Amniotic stem cell (primary cell): ENCODE measurements at places on chromosomes 3 and 15.

- DNase-seq, result no peak
Measured at GRCh38 chr3:78683284-78683683, 1084.5 kb downstream of the ROBO1 start.

DNA sequence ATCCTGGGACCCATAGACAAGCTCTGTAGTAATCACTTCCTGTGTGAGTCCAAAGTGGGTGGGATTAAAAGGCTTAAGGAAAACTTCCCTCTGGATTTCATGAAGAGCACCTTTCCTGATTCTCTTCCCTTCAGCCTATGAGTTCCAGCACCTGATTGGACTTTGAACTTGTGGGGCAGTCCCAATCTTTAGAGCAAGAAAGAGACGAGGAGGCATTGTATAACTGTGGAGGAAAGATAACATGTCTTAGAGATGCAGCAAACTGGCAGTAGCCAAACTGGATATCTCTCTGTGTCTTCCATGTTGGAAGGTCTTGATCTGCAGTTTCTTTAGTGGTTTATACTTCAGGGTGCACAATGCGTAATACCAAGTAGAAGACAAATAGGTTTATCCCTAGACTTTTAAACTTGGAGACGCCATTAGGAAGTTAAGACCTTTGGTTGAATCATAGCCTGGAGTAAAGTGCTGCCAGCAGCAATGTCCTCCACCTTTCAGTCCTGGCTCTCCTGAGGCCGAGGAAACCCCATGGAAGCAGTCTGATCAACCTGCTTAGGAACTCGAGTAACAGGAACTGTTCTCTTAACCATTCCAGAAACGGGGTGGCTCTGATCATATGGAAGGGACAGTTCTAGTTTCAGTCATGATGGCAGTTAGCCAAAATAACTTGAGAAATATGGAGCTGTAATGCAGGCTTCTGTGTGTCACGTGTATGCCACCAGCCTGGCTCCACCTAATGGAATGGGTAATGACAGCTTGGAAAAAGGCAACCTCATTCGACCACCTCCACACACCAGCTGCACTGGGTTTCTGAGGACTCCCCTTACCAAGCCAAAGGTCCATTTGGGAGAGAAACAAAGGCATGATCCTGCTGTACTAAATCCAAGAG is 4.7 kb downstream of the EIF1B start:
- DNase-seq, result no peak

GRCh38 chr3:194592798-194593752 is 40.1 kb downstream of the TMEM44 start:
- DNase-seq, result peak; percentile 89

DNA sequence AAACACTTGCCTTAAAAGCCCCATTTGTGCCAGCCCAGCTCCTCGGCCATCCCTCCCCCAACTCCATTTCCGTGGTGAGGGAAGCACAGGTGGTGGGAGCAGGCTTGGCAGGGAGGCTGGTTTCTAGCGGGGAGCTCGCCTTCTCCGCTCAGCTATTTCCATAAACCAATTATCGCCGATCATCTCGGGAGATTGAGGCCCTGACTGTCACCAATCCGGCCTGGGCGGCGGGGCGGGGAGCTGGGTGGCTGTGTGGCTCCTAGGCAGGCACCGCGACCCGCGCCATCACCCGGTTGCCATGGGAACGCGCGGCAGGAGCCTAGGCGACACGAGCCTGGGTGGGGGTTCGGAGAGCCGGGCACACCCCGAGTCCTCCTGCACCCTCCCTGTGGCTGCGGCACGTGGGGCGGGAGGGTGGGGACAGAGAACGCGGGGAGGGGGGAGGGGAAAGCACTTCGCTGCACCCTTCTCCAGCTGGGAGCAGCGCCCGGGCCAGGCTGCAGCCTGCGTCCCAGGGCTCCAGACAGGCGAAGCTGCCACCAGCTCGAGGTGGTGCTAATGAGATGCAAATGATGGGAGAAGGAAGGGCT is 9.3 kb downstream of the CCDC33 start:
- DNase-seq, result no peak

GRCh38 chr15:88701561-88702095 is 62.8 kb downstream of the ISG20 start:
- DNase-seq, result no peak

GRCh38 chr3:25430287-25430934 is 2.3 kb downstream of the RARB start:
- DNase-seq, result no peak

DNA sequence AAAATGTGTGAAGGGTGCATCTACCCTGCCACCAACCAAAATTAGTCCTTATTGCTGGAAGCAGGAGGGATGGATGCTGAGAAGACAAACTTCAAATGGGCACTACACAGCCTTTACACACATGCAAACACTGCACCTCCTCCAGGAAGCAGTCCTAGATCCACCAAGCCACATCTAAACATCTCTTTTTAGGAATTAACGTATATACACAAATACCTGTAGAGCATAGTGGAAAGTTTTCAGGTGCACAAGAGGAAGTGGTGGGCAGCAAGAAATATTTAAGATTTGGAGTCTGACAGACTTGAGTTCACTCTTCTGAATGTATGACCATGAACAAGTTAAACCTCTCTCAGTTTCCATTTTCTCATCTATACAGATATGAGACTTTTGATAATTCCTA is 456.6 kb upstream of the PROK2 start:
- no peak for DNase-seq

DNA sequence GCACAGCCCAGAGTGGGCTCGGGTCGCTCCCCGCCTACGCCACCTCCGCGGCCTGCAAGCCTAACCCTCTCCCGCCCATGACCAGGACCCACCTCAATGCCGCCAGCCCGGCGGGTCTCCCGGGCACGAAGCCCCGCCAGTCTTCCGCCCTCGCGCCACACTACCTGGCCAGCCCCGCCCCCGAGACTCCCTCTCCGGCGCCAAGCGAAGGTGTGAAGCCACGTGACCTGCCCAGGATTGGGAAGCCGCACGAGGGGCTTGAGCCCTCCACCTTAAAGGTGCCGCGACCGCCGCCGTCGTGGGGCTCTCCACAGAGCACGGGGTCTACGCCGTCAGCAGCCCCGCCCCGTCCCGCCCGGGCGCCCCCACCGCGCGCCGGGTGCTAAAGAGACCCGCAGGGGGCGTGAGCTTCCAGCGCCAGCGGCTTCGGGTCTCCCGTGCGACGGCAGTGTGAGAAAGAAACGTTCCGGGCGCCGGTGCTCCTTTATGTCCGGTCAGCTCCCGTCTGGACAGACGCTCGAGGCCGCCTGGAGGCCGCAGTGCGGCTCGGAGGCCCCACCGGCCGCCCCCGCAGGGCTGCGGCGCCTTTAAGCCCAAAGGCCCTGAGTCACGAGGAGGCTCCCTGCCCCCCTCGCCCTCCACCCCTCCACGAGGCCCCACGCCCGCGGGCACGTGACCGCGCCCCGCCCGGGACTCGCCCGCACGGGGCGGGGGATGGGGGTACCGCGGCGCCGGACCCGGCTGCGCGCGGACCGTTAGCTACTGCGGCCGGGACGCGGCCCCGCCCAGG is at the start of gene CPEB1:
CPEB1 (minus strand) TSS at position 319 of the 790 bp plus-strand sequence. CDS start 18,904 bp downstream, outside the sequence.
- no peak for DNase-seq

GRCh38 chr3:63387568-63387967 is 109.5 kb downstream of the SYNPR start:
- DNase-seq, result no peak

DNA sequence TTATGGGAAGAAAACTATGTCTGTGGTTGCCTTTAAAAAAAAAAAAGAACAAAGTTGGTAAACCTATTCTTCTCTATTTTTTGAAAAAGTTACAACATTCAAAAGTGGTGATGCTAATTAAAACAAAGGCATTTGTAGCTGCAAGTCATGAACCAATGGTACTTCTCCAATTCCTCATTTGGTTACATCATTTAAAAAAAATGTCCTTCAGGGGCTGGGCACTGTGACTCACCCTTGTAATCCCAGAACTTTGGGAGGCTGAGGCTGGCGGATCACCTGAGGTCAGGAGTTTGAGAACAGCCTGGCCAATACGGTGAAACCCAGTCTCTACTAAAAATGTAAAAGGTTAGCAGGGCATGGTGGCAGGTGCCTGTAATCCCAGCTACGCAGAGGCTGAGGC is 574.6 kb downstream of the VGLL3 start:
- DNase-seq, result no peak

- no peak for DNase-seq
Measured at GRCh38 chr3:9222049-9222448, 27.4 kb downstream of the SRGAP3 start.

- DNase-seq, result no peak
Measured at GRCh38 chr3:76938962-76939361, 100.9 kb upstream of the ROBO2 start.

DNA sequence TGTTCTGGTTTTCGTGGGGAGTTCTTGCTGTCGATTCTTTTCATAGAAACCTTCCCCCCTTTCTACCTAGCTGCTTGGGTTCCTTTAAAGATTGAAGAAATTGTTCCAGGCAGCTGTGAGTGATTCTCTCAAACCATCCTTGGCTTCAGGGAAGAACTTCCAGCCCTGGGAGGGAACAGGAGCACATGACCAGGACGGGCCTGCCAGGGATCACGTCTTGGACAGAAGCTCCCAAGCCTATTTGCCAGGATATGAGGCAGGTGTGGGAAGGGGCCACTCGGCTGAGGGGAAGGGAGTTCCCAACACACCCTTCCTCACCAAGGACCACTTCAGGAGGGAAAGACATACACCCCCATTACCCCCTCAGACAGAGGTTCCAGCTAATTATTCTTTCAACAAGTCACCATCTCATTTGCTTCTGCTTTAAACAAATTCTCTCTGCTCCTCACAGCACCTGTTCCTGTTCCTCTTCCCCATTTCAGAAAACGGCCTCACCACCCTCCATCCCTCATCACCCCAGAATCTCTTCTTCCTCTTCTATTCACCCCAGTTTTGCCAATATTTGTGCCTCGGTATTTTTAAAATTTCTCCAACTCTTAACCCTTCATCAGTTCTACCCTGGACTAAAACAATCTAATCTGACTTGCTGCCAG is 62.5 kb downstream of the WHAMM start:
- DNase-seq, result no peak

- no peak for DNase-seq
Measured at GRCh38 chr3:127870156-127870555, 44.9 kb upstream of the KBTBD12 start.

- DNase-seq, result no peak
Measured at GRCh38 chr3:73866846-73867245, 242.1 kb upstream of the PDZRN3 start.

DNA sequence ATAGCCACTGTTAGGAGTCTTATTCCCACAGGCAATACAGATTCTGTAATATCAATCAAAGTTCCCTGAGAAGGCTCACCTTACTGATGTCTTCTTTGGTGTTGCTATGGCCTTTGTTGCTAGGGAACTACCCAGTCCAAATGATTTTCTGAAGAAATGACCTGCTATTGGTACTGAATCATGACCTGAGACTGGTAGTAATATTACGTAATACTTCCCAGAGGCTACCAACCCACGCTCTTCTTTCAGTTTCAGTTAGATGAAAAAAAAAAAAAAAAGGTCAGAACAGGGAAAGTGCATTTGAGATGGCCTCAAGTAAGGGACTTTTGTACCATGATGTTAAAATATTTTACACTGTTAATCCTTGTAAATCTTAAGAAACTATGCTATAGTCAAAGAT is 1092.5 kb upstream of the EPHA6 start:
- no peak for DNase-seq

GRCh38 chr3:132800958-132801357 is 78.7 kb upstream of the NPHP3 start:
- no peak for DNase-seq

DNA sequence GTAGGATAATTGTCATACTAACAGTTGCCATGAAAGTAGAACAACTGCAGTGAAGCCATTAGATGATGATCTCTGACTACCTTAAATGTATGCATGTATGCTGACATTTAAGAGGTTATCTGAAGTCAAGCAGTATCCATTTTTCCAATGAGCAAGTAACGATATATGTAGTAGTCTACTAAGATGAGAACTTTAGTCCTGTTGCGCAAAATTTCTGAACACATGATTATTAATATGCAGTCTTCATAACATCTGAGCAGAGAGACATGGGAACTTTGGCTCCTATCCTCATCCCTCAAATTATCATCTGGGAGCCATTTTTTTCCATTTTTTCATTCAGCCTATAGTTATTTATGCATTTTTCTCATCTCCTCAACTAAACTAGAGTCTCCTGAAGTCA is 79.2 kb downstream of the MME start:
- DNase-seq, result no peak

DNA sequence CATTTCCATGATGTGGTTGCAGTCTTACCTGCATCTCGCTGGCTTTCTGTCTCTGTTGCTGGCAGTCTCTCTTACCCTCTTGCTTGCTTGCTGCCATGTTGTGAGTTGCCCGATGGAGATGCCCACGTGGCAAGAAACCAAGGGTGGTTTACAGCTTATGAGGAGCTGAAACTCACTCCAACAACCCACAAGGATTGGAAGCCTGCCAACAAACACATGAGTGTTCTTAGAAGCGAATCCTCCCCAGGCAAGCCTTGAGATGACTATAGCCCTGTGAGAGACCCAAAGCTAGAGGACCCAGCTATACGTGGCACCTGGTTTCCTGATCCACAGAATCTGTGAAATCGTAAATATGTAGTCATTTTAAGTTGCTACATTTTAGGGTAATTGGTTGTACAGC is 490.9 kb upstream of the ADAMTS9 start:
- DNase-seq, result no peak

DNA sequence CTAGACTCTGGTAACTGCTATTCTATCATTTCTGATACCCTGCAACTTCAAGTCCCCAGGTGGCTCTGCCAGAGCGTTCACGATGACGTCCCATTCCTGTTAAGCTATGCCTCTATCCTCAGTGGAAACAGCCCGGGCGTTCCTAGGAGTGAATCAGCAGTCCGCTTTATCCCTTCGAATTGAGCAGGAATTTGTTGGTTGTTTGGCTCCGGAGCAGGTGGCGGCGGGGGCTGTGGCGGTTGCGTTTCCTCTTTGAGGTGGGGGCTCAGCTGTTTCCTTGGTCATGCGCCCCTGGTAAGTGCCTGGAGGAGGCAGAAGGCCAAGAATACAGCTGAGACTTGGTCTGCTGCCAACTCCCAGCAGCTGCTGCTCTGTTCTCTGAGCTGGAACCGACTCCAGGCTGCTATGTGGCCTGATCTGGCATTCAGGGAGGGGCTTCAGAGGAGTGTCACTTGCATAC is 25.2 kb downstream of the ARPP21 start:
- no peak for DNase-seq
